D721Med (cell line): ENCODE measurements at places on chromosomes 3 and 15.

- no peak for DNase-seq
Observed at GRCh38 chr15:60682115-60682514, 203.2 kb upstream of the ICE2 start.

DNA sequence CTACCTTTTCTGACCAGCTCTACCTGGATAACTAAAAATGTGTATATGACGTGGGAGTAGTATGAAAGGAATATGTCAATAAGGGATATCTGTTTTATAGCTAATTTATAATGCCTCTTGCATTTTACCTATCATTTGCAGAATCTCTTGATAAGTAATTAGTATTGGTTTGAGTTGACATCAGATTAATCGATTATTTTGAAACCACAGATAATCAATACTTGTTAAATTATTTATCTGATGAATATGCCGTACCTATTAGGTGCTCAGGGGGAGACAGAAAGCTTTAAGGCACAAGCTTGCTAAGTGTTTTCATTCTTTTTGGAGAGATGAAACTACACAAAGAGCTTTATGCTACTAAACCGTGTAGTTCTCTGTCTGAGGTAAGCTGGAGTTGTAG lies 24.3 kb downstream of the NR1D2 start:
- DNase-seq, result no peak

- no peak for DNase-seq
Observed at GRCh38 chr3:157231071-157231470, 71.1 kb upstream of the CCNL1 start.

GRCh38 chr3:38331257-38332022 lies 15.1 kb upstream of the XYLB start:
- no peak for DNase-seq

GRCh38 chr3:139987908-139988307 lies 52.9 kb downstream of the CLSTN2 start:
- DNase-seq, result no peak

DNA sequence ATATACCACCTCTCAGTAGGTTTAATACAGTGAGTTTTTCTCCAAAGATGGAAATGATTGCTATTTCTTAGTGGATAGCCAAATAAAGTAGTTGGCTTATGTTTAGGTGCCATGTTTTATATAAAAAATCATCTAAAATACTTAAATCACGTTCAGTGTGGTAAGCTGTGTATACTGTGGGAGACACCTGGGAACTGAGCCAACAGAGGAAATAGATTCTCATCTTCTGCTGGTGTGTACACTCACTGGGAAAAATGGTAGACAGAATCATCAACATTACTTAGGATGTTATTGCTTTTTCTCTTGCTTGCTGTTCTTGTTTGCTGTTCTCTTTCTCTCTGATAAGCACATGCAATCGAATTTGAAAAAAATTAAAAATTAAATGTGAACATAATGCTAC lies 112.6 kb upstream of the MB21D2 start:
- no peak for DNase-seq

DNA sequence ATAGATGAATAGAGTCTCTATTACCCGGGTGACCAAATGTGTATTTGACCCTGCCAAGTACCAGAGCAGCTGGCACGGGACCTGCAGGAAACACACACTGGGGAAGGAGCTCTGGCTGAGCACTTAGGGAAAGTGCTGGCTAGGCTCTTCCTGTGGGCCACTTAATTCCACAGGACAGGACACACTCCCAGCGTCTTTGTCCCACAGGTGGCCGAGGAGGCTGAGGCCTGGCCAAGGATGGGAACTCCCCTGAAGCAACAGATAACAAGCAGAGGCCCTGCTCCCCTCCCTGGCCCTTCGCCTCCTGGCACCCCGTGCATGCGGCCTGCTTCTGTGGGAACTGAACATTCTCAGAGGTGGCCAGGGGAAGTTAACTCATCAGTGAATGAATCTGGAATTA lies 180.8 kb downstream of the ATP10A start:
- DNase-seq, result no peak
